Heart left ventricle (tissue), 16 donors: ENCODE measurements at places on chromosomes 5 and 9. TPM values are rescaled to one million over a fixed set of nuclear protein-coding genes. Genes with fewer than 3 reads are reported as not detected.
A peak's percentile ranks its signal among the peaks of the same experiment; 100 is the strongest.

Gene TMEM232
- polyA plus RNA-seq, result 0.30 TPM

GRCh38 chr9:86669422-86669821, 277.9 kb downstream of the GAS1 start:
- DNase-seq, result no peak

DNA sequence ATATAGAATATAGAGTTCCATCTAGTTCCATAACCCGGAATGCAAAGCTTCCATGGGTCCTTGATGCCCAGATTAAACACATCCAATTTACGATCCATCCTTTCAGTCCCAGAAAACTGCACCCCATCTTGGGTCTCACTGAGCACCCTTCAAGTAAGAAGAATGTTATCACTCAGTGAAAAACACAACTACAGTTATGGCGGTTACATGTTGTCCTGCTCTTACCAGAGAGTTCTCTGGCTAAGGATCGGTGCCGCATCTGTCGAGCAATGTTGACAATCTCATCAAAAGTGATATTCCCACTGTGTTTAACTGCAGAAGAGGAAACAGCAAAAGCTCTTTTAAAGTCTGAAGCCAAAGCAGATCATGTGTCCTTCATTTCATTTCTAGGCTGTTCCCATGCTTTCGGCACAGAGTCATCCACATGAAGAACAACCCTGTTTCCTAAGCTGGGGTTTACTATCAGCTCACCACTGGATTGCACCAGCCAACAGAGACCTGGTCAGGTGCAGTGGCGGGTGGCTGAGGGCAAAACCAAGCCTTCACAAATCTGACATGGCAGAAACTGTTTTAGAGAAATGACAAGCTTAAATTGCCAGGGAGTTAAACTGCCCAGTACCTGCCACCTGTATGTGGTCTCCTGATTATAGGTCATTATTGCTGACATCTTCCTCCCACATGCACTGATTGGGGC, 2.9 kb downstream of the RPL12 start:
- DNase-seq, result no peak

- DNase-seq, result no peak
These were observed 194.1 kb downstream of the RANBP17 start for GRCh38 chr5:171055875-171056454.

DNA sequence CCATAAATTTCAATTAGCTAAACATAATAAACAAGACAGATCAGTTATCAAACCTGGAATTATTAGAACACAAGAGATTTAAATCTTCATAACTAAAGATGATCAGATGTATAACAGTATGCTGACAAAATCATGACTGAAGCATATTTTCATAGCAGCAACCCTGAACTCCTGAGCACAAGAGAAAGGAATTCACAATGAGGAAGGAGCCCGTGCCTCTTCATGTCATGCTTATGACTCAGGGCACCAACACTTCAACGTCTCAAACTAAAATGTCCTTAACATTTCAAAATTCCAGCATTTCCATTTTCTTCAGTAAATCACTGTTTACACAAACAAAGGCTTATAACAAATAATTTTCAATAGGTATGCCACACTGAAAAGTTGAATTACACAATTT, 6.7 kb downstream of the AP3B1 start:
- no peak for DNase-seq

Gene ZBED3
- polyA plus RNA-seq, result 2.8 TPM

Gene NRG2
- polyA plus RNA-seq, result 3.8 TPM

- DNase-seq, result no peak
These were observed 1.3 kb upstream of the HABP4 start for GRCh38 chr9:96448546-96449170.

DNA sequence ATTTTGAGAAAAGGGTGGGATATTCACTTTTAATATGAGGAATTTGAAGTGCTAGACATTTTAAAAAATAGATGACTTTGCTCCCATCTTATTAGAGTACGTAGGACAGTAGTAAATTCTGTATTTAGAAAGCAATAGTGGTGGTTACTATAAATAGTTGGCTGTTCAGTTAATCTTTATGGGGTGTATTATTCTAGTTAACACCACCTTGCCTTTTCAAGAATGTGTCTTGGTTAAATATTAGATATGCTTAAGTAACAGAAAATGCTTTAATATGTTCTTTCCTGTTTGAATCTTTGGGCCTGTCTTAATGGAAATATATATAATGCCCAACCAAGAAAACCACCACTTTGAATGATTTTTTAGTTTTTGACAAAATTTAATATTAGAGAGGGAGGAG, 608.7 kb upstream of the FAM174A start:
- no peak for DNase-seq

GRCh38 chr9:4955836-4956235, 29.2 kb upstream of the JAK2 start:
- no peak for DNase-seq

- DNase-seq, result no peak
These were observed 55.8 kb downstream of the PTTG1 start for GRCh38 chr5:160477266-160477970.

DNA sequence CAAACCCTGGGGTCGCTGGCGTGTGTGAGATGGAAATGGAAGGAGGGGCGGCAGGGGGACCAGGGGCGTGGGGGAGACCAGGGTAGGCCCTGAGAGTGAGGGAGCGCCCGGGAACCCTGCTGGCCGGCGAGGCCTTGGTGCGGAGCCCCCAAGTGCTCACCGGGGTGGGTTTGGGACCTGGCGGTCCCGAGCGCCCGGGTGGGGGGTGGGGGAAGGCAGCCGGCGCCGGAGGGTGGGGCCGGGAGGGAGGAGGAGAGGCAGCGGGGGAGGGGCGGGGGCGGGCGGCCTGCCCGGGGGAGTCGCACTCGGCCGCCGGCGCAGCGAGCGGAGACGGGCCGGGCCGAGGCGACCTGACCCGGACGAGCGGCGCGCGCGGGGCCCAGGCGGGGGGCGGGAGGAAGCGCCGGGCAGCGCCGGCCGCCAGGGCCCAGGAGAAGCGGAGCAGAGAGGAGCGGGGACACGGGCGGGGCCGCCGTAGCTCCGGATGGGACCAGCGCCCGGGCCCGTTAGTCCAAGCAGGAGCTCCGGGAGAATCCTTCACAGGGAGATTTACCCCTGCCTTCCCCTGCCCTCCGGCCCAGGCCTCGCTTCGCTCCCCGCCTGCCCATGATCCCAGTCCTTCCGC, at the start of gene NPR2:
NPR2 (plus strand) TSS at position 295 of the 625 bp plus-strand sequence. CDS start 818 bp downstream, outside the sequence.
- peak; percentile 69 for DNase-seq

DNA sequence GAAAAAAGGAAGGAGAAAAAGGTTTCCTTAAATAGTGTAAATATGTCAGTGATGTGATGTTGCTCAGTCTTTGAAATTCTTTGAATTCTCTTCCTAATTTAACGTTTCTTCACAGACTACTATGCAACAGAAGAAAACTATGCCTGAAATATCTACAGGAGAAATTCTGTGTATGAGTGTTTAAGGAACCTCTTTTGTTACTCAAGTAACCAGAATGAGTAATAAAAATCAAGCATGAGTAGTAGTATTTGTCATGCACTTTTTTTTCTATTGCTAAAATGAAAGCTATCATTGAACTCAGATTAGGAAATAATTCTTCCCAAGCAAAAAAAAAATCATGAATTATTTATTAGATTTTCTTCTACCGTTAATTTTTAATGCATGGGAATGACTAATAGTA, 20.3 kb upstream of the THG1L start:
- DNase-seq, result no peak

DNA sequence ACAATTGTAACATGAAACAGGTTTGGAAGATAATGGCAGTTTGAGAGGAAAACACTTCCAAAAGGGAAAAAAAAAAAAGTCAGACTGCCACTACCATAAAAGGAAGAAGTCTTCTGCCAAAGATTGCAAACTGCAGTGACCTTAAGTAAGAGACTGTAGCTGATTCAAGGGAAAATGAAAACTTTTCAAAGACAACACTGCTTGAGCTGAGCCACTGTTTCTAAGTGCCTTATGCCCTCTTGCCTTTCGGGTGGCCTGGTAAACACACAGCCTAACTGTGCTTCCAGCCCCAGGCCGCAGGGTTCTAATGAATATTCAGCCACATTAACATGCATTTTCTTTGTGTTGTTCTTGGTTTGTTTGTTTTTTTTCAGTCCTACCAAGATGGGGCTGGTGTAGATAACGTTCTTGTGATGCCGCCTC, 354.6 kb downstream of the BNC2 start:
- DNase-seq, result no peak

DNA sequence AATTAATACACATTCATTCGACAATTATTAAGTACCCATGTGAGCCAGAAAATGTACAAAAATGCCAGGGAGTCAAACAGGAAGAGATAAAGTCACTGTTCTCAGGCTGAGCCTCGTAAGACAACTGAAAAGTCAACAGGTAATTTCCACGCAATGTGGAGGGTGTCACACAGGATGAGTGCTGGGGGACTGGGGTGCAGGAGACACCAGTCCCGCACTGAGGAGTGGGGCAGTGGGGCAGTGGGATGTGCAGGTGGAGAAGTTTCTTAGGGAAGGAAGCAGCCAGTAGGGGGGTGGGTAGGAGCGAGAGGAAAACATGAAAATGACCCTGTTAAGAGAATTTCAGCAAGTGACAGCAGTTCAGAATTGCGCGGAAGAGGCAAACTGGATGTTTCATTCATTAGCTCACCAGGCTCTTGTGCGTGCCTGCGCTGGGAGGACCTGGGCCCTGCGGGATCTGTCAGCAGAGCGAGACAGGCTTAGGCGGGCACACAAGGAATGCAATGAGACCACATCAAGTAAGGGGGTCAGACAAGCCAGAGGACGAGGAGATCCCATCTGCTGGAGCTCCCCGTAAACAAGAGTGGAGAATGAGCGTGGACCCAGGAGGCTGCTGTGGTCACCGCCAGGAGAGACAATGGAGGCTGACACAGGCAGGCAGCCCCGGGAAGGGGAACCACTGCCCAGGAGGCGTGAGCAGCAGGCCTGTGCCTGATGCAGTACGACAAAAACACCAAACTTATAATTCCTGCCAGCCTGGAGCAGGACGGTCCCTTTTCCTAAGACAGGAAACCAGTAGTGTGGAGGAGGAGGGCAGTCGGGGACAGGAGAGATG, 21.0 kb downstream of the CAMSAP1 start:
- DNase-seq, result no peak

DNA sequence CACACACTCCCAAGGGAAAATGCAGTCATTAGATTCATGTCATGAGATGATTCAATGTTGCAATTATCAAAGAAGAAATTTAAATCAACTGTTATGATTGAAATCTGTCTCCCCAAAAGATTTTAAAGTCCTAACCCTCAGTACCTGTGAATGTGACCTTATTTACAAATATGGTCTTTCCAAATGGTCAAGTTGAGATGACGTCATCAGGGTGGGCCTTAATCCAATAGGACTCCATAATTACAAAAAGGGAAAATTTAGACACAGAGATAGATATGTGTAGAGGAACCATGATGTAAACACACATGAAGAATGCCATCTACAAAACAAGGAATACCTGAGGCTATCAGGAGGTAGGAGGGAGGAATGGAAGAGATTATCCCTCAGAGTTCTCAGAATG, 221.1 kb downstream of the ISL1 start:
- DNase-seq, result no peak

GRCh38 chr5:88881571-88881971, 1.4 kb downstream of the MEF2C start:
- no peak for DNase-seq

DNA sequence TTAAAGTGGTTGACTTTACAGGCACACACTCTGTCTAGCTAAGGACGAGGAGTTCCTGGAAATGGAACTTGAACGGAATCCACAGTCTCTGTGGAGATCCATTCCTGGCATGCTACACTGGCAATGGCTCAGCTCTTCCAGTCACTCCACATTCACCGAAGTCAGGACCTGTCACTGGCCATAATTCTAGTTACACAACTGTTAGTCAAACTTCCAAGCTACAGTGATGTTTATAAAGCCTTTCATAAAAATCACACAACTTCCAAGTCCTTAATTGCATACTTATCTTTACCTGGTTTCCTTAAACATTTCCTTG, 15.7 kb downstream of the CDC14B start:
- no peak for DNase-seq

DNA sequence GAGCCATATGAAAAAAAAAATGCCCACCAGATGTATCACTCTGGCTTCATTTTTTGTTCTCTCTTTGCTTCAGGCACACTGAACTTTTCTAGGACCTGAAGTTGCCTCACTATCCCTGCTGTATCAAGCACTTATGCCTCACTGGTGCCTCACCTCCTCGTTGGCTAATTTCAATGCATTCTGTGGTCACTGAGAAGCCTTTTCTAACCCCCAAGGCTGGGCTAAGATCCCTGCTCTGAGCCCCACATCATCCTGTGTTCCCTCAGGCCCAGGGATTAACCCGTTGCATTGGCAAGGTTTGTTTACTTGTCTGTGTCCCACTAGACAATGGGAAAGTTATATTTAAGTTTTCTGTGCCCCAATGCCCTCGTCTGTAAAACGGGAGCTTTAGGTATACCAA, 362.7 kb downstream of the OSTF1 start:
- DNase-seq, result no peak

DNA sequence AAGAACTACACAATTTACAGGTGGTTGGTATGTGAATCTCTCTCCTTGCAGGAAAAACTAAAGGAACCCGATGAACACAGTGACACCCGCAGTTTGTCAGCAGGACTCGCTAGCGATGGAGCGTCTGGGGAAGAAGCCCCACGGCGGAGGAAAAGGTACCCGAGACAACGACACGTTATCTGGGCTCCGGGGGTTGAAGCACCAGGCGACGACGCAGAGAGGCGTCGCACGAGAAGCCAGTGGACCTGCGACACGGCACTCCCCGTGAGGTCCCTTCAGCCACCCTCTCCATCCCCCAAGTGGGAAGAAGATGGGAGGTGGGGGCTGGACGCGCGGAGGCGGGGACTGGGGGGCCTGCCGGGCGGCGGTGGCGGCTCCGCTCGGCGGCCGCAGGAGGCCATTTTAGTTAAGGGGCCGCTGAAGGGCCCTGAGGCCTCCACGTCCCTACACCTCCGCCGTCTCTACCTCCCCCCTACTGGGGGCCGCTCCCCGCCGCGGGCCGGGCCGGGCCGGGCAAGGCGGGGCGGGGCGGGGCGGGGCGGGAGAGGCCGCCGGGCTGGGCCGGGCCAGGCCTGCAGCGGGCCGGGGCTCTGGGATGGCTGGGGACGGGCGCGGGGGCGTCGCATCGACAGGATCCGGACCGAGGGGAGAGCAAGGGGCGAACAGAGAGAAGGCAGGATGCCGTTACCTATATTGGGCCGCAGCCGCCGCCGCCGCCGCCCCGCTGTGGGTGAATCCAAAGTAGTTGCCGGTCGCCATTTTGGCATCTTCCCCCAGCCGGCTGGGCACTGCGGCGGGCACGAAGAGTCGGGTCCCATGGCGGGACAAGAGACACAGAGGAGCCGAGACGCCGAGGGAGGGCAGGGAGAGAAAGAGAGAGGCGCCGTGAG, 754 bp downstream of the ZFR start:
- peak; percentile 49 for DNase-seq
